ENCODE measurements at places on chromosomes 11 and 22.

DNA sequence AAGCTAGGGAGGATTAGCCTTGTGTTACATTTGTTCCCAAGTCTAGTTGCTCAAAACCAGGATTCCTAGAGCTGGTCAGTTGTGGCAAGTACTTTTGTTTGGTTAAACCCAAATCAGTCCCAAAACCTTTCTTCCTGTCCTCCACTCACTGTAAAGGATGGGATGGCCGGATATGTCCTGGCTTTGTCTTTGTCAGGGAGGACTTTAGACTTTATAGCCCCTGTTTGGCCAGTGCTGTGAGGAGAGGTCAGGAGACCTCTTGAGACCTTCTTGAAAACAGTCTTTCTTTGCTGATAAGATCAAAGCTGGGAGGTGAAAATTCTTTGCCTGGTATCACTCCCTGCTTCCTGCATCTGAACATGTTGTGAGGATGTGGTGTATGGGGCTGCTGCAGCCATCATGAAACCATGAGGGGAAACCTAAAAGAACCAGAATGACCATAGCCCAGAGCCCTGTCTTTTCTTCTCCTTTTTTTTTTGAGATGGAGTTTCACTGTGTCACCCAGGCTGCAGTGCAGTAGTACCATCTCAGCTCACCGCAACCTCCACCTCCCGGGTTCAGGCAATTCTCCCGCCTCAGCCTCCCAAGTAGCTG is 43.6 kb upstream of the FTH1 start:
- DNase-seq: no peak

- DNase-seq: no peak
These were observed 9.9 kb downstream of the RGL4 start for GRCh38 chr22:23700706-23701105.

GRCh38 chr11:109229682-109230081 is 192.3 kb upstream of the C11orf87 start:
- DNase-seq: peak; percentile 22

- DNase-seq: no peak
These were observed 102.2 kb downstream of the BCR start for GRCh38 chr22:23282516-23282915.

GRCh38 chr11:46693597-46694012 is 6.8 kb downstream of the ARHGAP1 start:
- peak; percentile 53 for DNase-seq

DNA sequence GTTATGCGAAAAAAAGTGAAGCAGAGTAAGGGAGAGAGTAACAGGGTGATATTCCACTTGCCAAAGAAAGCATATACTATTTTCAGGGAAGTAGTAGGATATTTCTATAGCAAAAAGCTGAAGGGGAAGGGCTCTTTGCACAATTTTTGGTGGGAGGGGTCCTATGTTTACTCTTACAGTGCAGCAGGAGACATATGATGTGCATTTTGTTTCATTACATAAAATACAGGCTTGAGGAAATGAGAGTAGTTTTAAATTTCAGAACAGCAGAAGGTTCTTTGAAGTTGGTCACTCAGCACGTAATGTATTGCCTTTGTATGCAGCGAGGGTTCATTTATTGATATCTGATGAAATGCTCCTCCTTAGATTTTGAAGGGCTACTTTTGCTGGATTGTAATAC is 3.1 kb upstream of the PIK3IP1 start:
- no peak for DNase-seq

DNA sequence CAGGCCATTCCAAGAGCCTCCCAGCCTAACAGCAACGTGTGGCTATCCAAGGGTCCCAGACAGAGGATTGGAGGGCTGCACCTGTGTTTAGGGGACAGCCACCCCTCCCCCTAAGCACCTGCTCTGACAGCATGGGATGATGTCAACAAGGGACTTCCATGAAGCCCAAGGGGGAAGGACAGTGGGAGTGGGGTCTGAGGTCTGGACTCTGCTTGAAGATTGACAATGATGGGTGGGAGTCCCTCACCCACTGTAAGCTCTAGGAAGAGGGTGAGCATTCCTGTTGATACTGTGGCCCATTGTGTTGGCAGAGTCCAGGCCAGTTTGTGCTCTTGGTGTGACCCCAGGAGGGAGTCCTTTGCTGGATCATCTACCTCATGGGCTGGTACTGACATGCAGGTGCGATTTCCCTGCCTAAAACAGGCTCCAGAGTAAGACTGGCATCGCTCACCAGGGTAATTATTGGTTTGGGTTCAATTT is 46.9 kb upstream of the TUB start:
- DNase-seq: no peak

DNA sequence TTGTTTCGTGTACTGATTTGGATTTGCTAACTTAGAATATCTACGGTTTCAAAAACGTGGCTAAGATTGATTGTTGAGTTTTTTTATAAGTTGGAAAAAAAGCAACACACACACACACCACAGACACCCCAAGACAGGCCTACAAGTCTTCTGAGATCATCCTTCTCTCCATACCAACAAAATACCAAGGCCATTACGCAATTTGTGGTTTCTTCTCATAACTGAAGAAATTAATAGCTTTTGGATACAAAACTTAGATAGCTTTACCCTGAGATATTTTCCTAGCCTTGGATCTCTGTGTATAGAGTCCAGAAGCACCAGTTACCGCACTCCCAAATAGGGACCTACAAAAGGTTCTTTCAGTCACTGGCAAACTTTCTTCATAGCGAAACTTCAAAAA is 113.6 kb downstream of the SIK3 start:
- peak; percentile 96 for DNase-seq

- DNase-seq: peak; percentile 64
These were observed 40.5 kb downstream of the LRRC32 start for GRCh38 chr11:76629853-76630599.

Measured in EH (cell line).